Cardiac muscle cell (in vitro differentiated cells and primary cell): ENCODE measurements at places on chromosomes 13 and 19.

DNA sequence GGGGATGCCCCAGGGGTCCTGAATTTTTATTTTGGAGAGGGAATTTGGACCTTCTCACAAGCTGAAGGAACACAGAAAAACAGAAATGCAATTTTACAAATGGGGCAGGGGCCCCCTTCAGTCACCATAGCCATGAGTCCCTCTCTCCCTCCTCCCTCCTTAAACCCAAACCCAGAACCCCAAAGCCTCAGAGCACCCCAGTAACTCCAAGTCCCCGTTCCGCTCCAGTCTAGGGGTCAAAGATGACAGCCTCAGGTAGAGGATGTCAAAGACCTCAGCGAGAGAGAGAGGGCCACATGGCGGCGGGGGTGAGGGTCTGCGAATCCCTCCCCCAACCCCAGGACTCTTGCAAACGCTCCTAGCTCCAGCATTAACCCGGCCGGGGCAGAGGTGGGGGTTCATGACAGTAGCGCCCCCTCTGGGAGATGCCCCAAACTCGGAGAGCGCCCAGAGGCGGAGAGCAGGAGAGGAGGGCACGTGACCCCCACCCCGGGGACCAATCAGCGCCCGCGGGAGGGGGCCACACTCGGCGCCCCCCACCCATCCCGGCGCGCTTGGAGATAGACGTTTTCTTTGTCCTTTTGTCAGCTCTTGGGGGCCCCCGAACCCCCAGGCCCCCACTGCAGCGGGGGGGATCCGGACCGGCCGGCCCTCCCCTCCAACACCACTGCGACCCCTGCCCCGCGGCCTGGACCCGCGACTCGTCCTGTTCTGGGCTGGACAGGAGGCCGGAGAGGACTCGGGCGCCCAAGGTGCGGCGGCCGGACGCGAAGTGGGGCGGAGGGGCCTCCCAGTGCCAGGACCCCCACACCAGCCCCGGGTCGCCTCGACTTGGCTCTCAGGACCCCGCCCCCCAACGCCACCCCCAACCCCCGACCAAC is 20.8 kb upstream of the SEMA6B start:
- peak; percentile 63 for DNase-seq

GRCh38 chr13:79654520-79654919 is 173.6 kb downstream of the NDFIP2 start:
- no peak for DNase-seq

DNA sequence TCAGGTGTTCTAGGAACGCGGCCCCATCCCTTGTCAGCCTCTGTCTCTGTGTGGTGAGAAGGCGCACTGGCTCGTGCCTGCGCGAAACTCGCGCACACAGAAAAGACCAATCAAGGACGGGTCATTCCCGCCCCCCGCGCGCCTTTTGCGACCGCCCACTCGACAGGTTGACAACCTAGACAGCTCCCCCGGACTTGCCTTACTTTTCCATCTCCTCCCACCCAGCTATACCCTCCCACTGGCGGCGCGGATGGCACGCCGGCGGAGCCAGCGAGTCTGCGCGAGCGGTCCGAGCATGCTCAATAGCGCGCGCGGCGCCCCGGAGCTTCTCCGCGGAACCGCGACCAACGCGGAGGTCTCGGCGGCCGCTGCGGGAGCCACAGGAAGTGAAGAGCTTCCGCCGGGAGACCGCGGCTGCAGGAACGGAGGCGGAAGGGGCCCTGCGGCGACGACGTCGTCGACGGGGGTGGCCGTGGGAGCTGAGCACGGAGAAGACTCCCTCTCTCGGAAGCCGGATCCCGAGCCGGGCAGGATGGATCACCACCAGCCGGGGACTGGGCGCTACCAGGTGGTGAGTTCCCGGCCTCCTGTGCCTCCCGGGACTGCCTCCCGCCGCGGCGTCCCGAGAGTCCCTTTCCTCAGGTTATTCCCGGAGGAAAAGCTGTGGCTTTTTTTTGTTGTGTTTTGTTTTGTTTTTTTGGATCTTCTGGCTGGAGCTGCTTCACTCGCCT is at the start of gene NDFIP2:
Gene NDFIP2, plus strand, starts transcription at position 202 of the 731 bp plus-strand sequence. Its CDS starts 49 bp downstream, at position 251.
- DNase-seq: peak; percentile 93

- DNase-seq: no peak
Measured at GRCh38 chr19:34306213-34306661, 51.9 kb downstream of the GARRE1 start.

GRCh38 chr19:34408411-34408810 is 4.2 kb downstream of the PDCD2L start:
- no peak for DNase-seq

DNA sequence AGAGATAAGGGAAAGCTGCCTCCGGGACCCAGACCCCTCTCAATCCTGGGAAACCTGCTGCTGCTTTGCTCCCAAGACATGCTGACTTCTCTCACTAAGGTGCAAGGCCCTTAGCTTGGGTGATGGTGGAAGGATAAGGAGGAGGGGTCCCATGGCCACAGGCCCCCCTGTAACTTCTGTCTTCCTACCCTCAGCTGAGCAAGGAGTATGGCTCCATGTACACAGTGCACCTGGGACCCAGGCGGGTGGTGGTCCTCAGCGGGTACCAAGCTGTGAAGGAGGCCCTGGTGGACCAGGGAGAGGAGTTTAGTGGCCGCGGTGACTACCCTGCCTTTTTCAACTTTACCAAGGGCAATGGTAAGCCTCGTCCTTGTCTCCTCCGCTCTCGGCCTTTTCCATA is 2.0 kb downstream of the CYP2F1 start:
- no peak for DNase-seq

DNA sequence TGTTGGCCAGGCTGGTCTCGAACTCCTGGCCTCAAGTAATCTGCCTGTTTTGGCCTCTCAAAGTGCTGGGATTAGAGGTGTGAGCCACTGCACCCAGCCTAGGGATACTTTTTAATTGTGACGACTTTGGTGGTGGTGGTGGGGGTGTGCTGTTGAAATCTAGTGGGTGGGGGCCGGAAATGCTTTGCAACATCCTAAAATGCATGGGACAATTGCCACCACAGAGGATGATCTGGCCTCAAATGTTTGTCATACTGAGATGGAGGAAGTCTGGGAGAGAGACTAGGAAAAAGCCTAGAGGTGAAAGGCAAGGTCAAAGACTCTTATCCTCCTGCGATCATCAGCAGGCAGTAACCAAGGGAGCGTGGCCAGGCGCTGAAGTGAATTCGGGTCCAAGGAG is 1.4 kb downstream of the NWD1 start:
- DNase-seq: no peak

- DNase-seq: no peak
Measured at GRCh38 chr13:43472339-43472738, 314.4 kb downstream of the ENOX1 start.

GRCh38 chr19:13132471-13133180 is 14.6 kb downstream of the NACC1 start:
- DNase-seq: no peak

GRCh38 chr13:30033681-30034457 is 183.5 kb upstream of the UBL3 start:
- DNase-seq: peak; percentile 46

GRCh38 chr13:30435911-30436451 is 13.7 kb downstream of the UBE2L5 start:
- DNase-seq: no peak

GRCh38 chr13:27666951-27667350 is 45.3 kb downstream of the POLR1D start:
- no peak for DNase-seq

- DNase-seq: no peak
Measured at GRCh38 chr19:38917516-38917915, 5.5 kb upstream of the CCER2 start.

DNA sequence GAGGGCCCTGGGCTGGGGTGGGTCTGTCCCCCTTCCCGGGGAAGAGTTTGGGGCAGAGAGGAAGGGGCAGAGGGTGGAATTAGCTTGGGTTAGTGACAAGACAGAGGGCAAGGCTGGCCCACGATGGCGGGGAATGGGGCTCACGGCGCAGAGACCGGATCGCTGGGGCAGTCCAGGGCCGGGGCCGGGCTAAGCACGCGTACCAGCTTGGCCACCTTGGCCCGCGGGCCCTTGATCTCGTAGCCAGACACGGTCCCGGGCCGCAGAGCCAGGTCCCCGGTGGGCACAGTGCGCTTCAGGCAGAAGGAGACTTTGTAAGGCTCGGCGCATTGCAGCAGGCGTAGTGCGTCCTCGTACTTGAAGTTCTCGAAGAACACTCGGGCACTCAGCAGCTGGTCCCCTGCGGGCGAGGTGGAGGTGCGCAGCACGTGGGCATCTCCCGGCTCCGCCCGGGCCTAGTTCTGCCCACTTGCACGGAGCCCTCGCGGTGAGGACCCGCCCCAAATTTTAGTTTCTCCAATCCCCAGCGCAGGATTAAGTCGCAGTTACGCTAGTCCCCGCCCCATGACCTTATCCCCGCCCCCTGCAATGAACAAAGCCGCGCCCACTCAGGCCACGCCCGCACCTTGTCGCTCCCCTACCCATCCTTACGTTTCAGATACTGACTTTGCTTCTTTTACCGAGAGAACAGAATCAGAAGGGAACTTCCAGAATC is 8.6 kb upstream of the HIPK4 start:
- DNase-seq: peak; percentile 38

- DNase-seq: no peak
Measured at GRCh38 chr19:49844138-49845095, 6.5 kb upstream of the PTOV1 start.

GRCh38 chr19:55304279-55304978 is 20.6 kb downstream of the BRSK1 start:
- peak; percentile 33 for DNase-seq

- no peak for DNase-seq
Measured at GRCh38 chr19:38734426-38735256, 9.6 kb downstream of the CAPN12 start.

DNA sequence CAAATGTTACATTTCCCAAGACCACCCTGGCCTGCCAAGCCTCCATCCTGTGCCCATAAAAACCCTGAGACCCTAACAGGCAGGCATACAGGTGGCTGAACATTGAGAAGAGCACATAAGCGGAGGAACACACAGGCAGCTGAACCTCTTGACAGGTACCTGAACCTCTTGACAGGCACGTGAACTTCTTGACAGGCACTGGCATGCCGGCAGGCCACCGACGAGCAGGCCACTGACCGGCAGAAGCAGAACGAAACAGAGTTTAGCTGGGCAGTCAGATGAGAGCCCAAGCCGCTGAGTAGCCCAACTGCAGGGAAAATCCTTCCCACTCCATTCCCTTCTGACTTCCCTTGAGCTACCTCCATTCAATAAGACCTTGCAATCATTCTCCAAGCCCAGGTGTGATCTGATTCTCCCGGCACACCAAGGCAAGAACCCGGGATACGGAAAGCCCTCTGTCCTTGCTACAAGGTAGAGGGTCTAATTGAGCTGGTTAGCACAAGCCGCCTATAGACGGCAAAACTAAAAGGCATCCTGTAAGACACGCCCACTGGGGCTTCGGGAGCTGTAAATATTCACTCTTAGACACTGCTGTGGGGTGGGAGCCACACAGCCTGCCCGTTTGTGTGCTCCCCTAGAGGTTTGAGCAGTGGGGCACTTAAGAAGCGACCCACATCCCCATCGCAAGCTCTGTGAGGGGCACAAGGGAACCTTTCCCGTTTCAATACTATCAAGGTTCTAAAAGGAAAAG is 2613.9 kb upstream of the PCDH20 start:
- no peak for DNase-seq

DNA sequence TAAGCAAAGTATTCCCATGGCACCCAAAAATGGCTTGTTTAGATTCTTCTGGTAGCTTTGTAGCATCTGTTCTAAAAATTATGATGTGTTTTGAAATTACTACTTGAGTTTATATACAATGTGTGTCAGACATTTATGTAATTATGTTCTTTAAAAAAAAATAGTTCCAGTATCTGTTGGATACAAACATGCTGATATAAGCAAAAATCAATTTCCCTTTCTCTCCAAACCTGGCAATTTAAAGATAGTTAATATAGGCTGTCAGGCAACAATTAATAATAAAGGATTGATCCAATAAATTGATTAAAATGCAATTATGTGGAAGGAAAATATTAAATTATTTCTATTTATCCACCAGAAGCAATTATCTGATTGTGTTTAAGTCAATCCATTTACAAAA is 41.7 kb downstream of the OXGR1 start:
- no peak for DNase-seq

DNA sequence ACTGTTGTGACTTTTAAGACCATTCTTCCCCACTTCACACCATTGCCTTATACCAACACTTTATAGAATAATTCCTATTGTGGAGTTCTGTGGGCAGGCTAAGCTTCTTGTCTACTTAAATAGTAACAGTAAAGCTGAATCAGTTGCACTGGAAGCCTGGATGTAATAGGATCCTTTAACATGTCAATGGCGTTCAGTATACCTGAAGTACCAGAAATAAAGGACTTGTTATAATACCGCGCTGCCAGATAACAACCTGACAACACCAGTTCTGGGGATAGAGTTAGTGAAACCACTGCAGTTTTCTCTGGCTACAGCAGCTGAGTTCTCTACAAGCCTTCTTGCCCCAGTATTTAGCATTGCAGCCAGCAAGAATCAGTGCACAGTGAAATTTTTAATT is 52.0 kb upstream of the TNFRSF19 start:
- peak; percentile 72 for DNase-seq

GRCh38 chr19:33187183-33187540 is 7.0 kb upstream of the LRP3 start:
- DNase-seq: no peak

DNA sequence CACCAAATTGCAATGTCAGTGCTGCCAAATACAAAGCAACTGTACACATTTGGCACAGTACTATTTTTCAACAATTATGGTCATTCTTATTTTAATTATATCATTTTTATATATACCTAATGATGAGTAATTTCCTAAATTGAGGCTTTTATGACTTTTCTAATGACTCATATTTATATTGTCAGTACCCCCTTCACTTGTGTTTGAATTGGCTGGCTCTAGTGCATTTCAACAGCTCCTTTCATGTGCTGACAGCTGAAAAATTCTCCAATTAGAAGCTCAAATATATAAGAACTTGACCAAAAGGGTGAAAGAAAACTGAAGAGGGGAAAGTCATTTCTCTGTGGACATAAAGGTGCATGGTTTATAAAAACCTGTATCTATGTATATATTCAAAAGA is 263.3 kb downstream of the SLITRK1 start:
- DNase-seq: no peak

- no peak for DNase-seq
Measured at GRCh38 chr13:76836311-76836710, 49.9 kb downstream of the KCTD12 start.

GRCh38 chr19:45231891-45232290 is 13.3 kb downstream of the EXOC3L2 start:
- no peak for DNase-seq

GRCh38 chr19:52171321-52172169 is at the start of gene ZNF836:
ZNF836 (minus strand) TSS chr19:52171621; CDS start chr19:52168072, 3,549 bp downstream.
- peak; percentile 87 for DNase-seq

DNA sequence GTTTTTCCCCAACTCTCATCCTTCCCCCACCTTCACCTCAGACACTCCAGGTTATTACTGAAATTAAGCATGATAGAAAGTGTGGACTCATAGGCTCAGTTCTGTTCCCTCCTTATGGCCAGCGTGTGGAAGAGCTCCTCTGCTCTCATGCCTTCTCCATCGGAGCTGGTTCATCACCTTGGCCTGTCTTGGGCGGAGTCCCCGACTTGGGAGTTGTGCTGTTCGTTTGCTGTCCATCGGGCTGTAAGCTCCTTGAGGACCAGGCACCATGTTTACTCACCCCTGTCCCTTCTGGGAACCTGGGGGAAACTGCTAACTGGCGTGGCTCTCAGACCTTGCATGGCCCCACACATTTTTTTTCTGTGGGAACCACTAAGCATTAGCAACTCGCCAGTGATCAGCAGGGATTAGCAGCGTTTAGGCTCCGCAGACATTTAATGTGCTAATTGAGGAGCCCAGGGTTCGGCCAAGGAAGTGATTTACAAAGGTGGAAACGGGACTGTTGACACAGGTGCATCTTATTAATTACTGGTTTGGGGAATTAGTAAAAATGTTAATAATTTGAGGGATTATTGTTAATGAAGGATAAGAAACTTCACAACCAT is 123.8 kb downstream of the TM9SF2 start:
- no peak for DNase-seq

GRCh38 chr13:50593207-50593606 is 250.3 kb downstream of the DLEU7 start:
- no peak for DNase-seq
